H7 (cell line): ENCODE measurements at places on chromosomes 5 and 9.

DNA sequence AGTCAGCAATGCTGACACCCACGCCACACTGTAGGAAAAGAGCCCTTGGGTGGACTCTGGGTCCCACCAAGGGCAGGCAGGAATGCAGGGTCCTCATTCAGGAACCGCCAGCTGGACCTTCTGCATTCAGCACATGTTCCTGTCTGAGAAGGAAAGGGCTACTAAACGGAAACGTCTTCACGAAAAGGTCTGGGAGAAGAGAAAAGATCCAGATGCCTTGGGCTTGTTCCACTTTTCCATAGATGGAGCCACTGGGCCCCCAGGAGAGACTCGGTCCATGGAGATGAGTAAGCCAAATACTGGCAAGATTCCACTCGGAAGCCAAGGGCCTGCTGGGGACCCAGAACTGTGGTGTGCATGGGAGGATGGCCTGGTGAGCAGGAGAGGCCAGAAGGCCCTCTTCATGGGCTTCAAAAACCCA, 38.4 kb downstream of the LHFPL2 start:
- no peak for DNase-seq

GRCh38 chr5:112208699-112209615, 210.1 kb downstream of the EPB41L4A start:
- DNase-seq: no peak

- DNase-seq: no peak
These were observed 193.4 kb downstream of the SEMA6A start for GRCh38 chr5:116381201-116381600.

- DNase-seq: peak; percentile 98
These were observed 24.1 kb upstream of the WNK2 start for GRCh38 chr9:93159601-93160471.

GRCh38 chr9:15192856-15193255, 114.2 kb downstream of the TTC39B start:
- DNase-seq: no peak

GRCh38 chr9:127162864-127163365, 40.5 kb upstream of the ANGPTL2 start:
- DNase-seq: no peak

GRCh38 chr5:81427566-81427965, 33.6 kb upstream of the ACOT12 start:
- DNase-seq: no peak

DNA sequence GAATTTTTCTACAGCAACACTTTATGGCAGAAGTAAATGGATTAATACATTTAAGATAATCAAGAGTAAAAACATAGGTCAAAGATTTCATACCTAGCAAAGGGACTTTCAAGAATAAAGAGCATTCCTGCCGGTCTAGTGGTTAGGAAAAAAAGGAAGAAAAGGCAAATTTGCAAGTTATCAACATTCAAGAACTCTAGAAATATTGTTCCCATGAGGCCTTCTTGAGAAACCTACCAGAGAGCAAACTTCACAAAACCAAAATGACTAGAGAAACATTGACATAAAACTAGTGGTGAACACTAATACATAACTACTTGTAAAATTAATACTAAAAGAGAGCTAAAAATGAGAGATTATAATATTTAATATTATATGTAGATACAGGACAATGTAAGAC, 320.2 kb upstream of the RGMB start:
- no peak for DNase-seq

GRCh38 chr5:150146862-150147601, 8.6 kb downstream of the PDGFRB start:
- DNase-seq: peak; percentile 58

- no peak for DNase-seq
These were observed 48.8 kb downstream of the PAPPA start for GRCh38 chr9:116202219-116202912.

DNA sequence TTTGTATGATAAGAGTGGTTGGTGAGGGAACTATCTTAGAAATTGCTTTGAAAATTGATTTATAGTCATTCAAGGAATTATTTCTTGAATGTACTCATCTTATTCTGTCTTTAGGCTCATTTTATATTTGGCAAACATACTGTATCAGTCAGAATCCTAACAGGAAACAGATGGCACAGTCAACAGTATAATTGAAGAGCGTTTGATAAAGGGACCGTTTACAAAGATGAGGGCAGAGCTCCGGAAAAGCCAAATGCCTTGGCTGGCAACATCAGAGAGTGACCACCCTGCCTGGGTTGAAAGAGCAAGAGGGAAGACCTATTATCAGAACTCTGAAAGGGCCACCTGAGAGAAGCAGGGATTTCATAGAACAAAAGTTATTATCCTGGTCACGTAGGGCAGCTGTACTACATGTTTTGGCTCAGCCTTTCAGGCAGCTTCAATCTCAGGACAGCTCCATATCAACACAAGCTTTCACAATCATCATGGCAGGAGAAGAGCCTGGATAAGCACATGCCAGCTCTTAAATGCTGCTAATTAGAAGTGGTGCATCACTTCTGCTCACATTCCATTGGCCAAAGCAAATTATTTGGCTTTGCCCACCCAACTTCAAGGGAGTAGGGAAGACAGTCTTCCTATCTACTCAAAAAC, 47.2 kb upstream of the ARL15 start:
- no peak for DNase-seq

DNA sequence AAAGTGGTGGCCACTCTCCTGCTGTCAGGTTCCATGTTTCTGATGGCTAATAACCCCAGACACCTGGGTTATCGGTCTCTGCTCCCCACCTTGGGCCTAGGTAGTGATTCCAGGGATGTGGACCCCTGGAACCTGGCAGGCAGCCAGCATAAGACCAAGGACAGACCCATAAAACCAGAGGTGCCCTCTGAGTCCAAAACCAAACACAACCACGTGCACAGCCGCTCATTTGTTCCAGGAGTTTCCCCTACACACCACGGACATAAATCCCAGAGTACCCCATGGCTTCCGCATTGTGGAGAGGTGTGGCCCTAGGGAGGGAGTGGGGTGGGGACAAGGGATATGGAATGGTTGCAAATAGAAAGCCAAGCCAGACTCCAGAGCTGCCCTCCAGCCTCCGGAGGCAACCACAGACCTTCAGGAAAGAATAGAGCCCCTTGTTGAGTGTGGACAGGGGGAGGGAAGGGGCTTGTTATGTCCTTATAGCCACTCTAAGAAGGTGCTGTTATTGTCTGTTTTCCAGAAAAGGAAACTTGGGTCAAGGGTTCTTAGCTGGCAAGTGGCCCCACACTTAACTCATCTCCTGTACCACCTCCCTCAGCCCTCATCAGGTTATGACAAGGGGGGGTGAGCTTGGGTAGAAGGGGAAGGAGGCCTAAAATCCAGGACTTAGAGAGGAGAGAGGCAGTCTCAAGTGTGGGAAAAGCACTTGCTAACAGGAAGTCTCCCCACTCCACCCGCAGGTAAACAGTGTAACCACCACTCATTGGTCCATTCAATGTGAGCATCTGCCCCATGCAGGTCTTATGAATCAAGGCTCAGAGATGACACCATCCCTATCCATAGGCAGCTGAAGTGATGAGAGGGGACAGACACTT, 23.6 kb upstream of the CYSTM1 start:
- DNase-seq: peak; percentile 35

DNA sequence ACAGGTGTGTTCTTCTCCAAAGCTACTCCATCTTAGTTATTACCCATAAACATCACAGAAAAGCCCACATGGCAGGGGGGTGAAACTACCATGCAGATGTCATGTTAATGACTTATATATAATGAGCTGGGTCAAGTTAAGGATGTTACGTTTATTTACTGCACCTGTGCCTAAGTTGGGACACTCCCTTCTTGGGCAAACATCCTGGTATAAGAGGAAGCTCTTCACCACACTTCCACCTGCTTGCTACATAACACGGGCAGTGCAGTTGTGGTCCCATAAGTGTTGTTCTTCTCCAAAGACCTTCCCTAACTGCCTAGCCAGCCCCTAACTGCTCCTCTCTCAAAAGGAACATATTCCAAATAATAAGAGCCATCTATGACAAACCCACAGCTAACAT, 9.3 kb upstream of the ZCCHC9 start:
- no peak for DNase-seq

GRCh38 chr9:93123561-93124283, 10.3 kb downstream of the NINJ1 start:
- DNase-seq: peak; percentile 31

- no peak for DNase-seq
These were observed 140.8 kb downstream of the COL23A1 start for GRCh38 chr5:178449163-178450070.

DNA sequence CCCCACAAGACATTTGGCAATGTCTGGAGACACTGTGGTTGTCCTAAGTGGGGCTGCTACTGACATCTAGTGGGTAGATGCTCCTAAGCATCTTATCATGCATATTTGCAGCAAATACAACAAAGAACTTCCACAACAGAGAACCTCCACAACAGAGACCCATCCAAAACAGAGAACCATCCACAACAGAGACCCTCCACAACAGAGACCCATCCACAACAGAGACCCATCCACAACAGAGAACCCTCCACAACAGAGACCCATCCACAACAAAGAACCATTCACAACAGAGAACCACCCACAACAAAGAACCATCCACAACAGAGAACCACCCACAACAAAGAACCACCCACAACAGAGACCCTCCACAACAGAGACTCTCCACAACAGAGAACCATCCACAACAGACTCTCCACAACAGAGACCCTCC, 32.8 kb downstream of the ARPC5L start:
- DNase-seq: peak; percentile 55

GRCh38 chr9:69455311-69455710, 130.3 kb downstream of the ENTREP1 start:
- DNase-seq: no peak

DNA sequence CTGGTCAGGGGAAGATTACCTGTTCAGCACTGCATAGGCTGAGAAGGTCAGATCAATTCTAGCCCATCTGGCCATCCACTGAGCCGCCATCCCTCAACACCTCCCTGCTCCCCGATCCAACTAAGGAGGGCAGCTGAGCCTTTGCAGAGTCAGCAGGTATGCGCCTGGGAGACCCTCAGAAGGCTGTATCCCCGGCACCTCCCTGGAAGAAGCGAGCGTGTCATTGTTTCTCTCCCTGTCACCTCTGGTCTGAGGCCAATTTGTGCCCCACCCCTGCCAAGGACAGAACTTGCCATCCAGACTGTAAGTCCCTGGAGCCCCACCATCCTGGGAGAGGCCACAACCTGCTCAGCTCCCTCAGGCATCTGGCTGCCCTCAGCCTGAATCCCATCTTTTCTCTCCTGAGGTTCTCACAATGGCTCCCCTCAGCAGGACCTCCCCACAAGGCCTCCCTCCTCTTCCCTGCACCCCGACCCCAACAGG, 2.6 kb downstream of the CLTB start:
- DNase-seq: peak; percentile 11

DNA sequence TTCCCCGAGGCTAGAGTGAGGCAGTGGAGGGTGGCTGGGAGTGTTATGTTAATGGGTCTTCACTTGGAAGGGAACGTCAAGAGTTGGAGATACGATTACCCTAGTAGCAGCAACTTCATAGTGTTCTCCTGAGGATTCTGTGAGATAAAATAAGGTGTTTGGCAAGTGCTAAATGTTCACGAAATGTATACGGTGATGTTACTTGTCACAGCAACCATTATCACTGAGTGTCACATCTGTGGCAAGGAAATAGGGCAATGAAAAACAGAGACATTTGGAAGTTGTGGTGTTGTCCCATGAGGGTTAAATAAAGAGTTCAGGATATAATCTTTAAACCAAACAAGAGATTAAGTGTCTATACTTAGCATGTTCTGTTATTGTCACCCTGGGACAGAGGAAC, 183.3 kb downstream of the ALDH1A1 start:
- DNase-seq: no peak

DNA sequence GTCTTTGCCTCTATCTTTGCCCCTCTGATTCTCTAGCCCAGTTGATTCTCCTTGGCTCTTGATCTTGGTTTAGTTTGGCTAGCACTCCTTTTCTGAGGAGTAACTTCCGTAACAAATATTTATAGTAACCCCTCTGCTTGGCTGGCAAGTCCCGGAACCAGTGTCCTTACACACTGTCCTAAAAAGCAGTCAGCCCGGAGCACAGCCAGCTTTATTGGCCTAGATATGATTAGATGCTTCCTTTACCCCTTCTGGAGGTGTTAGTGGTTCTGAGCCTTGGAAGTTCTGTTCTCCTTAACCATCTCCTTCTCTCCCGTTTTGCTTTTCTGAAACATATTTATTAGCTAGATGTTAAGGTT, 17.0 kb upstream of the MSMP start:
- no peak for DNase-seq

- no peak for DNase-seq
These were observed 91.3 kb upstream of the OTULINL start for GRCh38 chr5:14490309-14490711.

GRCh38 chr5:7261049-7261448, 134.9 kb upstream of the ADCY2 start:
- peak; percentile 63 for DNase-seq

GRCh38 chr9:35557320-35557719, 47.7 kb upstream of the TESK1 start:
- DNase-seq: no peak

- DNase-seq: no peak
These were observed 64.3 kb downstream of the HABP4 start for GRCh38 chr9:96514108-96514799.

DNA sequence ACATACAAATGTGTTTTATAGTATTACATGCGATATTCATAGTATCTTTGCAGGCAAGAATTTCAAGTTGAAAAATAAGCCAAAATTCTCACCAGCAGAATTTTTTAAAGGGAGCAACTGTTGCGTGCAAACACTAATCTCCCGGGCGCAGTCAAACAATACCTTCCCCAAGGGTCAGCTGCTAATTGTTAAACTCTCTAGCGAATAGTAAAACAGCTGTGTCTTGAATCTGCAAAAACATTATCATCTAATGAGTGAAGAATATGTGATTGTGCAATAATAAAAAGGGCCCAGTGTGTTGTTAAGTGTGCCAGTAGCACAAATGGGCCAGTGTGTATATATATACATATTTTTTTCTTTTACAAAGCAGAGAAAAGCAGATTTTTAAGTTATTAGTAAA, 131.4 kb downstream of the CCDC192 start:
- no peak for DNase-seq
